ENCODE measurements at places on chromosomes 4 and X. TPM values are rescaled to one million over a fixed set of nuclear protein-coding genes. Genes with fewer than 3 reads are reported as not detected.

DNA sequence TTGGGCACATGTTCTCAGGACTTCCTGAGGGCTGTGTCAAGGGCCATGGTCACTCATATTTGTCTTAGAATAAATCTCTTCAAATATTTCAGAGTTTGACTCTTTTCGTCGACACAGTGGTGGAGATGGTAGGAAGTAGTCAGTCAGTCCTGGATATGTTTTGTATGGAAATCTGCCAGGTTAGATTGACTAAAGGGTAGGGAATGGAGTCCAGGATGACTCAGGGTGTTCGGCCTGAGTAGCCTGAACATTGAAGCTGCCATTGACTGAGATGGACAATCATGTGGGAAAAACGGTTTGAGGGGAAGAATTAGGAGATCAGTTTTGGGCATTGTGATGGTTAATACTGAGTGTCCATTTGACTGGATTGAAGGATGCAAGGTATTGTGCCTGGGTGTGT is 177.1 kb upstream of the CENPE start:
- no peak for DNase-seq

The GJB1 gene
- not detected for polyA plus RNA-seq

DNA sequence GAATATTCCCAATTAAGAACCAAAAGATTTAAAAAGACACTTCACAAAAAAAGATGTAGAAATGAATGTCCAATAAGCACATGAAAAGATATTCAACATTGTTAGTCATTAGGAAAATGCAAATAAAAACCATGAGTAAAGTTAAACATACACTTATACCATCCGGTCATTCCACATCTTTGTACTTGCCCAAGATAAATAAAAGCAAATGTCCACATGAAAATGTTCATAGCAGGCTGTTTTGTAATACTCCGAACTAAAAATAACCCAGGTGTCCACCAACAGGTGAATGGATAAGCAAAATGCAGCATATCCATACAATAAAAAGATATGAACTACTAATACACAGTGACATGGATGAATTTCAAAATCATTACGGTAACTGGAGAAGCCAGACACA is 28.6 kb upstream of the ZCCHC4 start:
- DNase-seq, result no peak

The LNX1 gene
- 0.19 TPM for polyA plus RNA-seq

DNA sequence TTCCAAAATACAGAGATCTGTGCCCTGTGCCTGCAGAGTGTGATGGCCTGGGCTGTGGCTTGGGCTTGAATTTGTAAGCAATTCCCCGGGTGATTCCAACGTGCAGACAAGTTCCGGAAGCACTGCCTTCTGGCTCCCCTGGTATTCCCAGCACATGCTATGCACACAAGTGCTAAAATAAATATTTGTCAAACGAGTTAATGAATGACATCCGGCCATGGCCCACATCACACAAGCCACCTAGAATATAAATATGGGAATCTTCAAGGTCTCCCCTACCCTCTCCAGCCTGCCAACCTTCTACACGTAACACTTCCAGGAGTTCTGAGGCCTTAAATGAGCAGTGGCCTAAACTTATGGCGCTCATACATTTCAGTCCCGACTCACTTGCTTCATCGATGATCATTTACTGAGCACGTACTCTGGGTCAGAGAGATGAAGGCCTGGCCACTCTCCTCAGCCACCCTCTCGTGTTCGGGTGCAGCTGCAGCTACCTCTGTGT is 21.3 kb downstream of the DCTD start:
- DNase-seq, result no peak

DNA sequence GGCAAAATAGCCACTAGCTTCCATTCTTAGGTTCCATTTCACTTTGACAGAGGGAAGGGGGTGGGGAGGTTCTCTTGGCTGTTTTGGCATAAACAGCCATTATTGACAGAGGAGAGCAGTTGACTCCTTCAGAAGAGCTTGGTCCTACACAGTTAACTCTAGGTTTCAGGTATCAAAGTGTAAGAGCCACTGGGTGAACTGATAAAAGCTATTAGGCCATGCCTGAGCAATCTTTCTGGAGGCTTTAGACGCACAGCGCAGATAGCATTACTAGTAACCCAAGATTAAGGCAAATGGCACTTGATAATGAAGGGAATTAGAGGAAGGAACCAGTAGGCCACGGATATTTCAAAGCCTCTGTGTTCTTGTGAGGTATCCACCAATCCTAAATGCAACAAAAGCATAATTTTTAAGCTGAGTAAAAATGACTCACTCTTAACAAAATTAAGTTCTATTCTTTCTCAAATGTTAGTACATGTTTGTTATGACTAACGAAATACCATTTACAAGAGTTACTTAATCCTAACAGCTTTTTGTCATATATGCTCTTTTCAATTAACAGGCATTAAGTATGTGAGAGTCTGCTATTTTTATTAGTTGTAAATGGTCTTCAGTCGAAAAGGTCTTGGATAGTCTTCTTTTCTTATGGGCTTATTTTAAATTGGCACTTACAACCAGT is 53.6 kb downstream of the SLC7A11 start:
- DNase-seq, result no peak

DNA sequence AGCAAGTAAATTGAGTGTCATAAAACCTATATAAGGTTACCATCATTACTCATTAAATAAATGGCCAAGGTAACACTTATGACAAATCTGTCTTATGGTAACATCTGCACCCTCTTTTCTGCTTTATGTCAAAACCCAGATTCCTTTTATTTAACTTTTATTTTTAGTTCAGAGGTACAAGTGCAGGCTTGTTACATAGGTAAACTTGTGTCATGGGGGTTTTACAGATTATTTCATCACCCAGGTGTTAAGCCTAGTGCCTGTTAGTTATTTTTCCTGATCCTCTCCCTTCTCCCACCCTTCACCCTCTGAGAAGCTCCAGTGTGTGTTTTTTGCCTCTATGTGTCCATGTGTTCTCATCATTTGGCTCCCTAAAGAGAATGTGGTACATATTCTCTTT is 930.7 kb downstream of the CCSER1 start:
- no peak for DNase-seq

- DNase-seq, result no peak
Measured at GRCh38 chr4:77367638-77368037, 210.6 kb downstream of the CCNG2 start.

The CCDC110 gene
- not detected for polyA plus RNA-seq

Measured in SK-N-SH (cell line).